ENCODE measurements at places on chromosomes 5 and 9.

DNA sequence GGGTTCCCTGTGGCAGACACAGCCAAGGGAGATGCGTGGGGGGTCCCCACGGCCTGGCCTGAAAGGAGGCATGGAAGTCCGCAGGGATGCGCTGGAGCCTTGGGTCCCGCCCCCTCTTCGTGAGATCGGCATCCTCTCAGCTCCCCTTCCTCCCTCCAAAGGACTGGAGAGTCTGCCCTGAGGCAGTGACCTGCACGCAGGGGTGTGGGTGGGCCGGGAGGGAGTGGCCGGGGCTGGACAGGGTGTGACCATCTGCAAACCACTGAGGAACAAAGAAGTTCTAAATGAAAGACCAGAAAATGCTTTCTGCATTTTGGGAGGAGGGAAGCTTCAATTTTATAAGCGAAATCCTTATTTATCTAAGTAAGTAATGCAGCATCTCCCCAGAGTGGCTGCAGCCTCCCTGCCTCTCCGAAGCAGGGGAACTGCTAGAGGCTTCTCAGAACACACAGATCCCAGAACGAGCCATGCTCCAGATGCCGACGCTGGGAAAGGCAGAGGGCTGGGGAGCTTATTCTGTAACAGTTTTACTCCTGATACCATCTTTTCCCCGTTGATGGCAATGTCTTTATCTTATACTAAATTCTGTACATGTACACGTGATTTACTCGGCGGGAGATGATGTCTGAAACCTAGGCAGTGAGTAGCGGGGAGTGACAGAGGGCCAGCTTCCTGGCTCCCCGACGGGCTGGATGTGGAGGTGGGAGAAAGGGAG lies 221.7 kb downstream of the FANCC start:
- DNase-seq = no peak

- no peak for DNase-seq
Measured at GRCh38 chr5:80905405-80905804, 54.8 kb upstream of the RASGRF2 start.

- no peak for DNase-seq
Measured at GRCh38 chr5:177142778-177143177, 9.2 kb downstream of the NSD1 start.

- no peak for DNase-seq
Measured at GRCh38 chr9:69811351-69811868, 9.2 kb upstream of the CFAP95 start.

GRCh38 chr9:105457560-105458294 lies 9.9 kb downstream of the FSD1L start:
- no peak for DNase-seq

DNA sequence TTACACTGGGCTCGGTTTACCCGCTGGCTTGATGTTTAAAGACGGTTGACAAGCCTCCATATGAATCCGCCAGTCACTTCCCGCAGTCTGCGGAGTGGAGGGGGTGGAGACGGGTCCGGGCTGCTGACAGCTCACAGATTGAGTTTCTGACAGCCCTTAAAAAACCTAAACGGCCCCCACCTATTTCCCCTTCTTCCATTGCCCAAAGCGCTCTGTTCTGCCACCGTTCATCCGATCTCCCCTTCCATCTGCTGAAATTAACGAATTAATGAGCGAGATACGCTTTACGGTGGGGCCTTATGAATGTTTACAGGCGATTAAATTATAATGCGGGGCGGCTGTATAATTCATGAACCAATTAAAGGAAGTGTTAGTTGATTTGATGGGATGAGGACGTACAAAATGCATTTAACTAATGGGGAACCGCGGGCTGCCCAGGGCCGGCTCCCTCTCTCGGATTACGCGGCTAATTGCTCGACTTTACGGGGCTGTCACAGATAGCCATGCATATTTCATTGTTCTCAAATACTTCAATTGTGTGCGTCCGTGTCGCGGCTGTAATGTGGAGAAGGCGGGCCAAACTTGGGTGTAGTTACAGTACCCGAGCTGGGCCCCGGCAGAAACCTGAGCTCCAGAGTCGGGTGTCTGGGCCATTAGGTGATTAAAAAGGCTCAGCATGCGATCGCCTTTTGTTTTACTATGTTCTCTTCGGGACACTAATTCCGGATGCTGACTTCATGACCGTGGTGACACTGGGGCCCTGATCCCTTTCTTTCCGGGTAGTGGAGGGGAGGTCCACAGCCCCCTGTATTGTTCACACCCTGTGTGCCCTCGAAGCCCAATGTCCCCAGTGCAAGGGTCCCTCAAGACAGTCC lies 74.9 kb downstream of the GTF3C4 start:
- no peak for DNase-seq

GRCh38 chr5:80008995-80009765 lies 18.1 kb upstream of the MTX3 start:
- DNase-seq = no peak

DNA sequence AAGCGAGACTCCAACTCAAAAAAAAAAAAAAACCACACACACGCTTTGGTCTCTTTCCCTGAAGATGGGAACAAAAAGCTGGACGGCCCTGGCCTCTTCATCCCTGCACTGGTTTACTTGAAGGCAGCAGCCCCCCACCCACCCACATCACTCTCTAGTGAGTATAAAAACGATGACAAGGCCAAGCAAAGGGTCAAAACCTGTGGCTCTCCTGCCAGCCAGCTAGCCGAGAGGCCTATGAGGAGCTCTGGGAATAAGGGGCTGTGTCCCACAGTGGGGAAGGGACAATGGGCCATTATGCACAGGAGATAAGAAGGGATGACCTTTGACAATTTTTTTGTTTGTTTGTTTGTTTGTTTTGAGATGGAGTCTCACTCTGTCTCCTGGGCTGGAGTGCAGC lies 13.1 kb downstream of the QRFP start:
- DNase-seq = no peak

DNA sequence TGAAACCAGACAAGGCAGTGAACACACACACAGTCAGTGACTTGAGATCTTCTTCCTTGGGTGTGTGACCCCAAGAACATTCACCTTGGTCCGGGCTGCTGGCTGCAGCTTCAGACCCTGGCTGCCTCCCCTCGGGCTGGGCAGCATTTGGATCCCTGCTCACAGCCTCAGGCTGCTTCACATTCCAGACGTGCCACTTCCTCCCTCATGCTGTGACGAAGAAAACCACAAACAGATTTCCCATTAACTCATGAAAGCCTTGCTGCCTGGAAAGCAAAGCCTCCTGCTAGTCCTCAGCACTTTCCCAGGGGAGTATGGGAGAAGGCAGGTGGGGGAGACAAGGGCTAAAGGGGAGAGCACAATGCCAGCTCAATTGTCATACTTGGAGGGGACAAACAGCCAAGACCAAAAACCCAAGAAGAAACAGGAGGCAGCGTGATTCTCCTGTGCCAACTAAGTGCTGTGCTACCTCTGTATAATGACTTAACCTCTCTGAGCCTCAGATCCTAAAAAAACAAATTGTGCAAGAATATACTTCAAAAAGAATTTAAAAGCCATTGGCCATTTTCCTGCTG lies 594.6 kb upstream of the BRINP1 start:
- DNase-seq = no peak

GRCh38 chr5:26518065-26518464 lies 520.3 kb downstream of the CDH9 start:
- DNase-seq = no peak

DNA sequence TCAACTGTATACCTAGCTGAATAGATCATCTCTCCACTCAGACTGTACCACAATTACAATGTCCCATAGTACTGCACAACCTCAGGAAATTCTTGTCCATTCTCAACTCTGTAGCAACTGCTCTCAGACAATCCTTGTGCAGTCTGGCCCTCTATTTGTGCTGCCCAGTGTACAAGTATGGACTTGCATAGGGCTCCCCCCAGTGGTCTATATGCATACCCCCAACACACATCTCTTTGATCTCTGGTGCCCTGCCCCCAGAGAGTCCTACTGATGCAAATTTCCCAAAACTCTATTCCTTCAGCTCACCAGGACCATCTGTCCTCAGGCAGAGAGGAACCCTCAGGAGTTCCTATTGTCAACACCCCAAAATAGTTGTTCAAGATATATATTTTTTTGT lies 205.3 kb downstream of the SLCO4C1 start:
- no peak for DNase-seq

DNA sequence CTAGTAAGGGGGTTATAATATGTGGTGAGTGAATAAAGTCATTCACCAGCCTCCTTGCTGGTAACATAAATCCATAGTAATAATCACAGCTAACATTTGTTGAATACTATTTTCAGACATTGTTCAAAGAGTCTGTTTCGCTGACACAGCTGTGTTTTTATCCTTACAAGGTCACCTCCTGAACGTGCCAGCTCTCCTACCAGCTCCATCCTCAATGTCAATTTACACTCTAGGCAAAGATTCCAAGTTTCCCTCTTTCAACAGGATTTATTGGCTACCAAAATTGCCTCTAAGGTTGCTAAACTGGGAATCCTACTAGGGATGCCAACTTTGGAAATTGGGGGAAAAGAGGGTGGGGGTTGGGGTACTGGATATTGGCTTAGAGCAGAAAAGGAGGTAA lies 30.7 kb upstream of the SMC5 start:
- DNase-seq = no peak

DNA sequence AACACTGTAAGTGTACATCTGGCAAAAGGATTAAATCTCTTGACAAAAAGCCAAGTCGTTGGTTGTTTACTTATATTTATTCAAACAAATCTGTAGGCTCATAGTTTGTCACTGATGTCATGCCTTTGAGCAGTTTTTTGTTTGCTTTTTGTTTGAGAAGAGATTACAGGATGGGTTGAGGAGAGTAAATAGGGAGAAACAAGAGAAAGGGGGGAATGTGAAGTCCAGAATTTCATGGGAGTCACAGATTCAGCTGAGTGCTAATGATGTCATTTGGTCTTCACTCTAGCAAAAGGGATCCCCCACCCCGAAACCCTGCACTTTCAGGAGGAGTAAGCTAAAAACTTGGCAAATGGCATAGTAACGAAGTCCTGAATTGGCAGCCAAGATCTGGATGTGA lies 337.4 kb downstream of the GLIS3 start:
- DNase-seq = no peak

DNA sequence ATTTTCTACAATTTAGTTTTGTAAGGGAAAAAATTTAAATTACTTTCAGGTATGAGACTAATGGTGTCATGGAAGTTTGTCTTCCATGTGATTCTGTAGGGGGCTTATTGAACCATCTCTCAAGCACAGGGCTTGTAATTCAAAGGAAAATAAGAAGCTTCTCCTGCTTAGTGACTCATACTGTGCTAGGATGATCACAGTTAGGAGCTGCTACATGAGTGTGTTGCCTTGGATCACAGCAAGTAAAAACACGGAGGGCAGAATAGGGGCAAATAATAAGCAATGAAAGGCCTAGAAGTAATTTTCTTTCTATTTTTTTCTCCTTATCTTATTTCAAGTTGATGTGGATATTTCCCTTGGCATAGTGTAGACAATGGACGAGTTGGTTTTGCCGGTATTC lies 28.9 kb downstream of the TMEM167A start:
- no peak for DNase-seq

GRCh38 chr5:6480133-6481051 lies 31.7 kb downstream of the UBE2QL1 start:
- DNase-seq = no peak

DNA sequence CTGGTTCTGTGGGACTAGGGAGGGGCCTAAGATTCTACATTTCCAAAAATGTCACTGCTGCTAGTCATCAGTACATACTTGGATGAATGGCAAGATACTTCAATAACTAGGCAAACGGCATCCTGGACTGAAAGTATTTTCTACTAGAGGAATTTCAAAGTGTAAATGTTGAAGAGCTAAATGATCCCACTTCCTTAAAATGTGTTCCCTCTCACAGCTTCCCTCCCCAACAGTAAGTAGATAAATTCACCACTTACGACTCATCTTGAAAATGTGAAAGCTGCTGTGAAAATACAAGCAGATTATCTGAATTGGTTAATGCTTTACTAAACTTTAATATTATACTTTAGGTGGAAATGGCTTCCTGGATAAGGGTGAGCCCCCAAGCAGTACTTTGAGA lies 1571.5 kb upstream of the WWC1 start:
- DNase-seq = no peak

DNA sequence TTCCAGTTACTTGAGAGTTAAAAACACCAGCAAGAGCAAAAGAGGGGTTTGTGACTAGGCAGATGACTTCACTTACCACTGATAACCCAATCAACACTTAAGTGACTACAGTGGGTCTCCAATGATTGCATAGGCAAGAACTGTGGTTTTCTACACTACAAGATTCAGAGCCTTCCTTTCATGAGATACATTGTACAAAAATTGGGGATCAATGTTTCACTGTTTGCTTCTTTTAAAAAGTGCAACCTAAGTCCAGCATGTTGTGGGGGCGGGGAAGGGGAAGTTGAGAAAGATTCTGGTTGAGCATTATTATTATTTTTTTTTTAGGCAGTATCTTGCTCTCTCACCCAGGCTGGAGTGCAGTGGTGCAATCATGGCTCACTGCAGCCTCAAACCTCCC lies 3.6 kb downstream of the IQGAP2 start:
- no peak for DNase-seq

GRCh38 chr5:68141494-68141893 lies 74.1 kb upstream of the PIK3R1 start:
- DNase-seq = no peak

DNA sequence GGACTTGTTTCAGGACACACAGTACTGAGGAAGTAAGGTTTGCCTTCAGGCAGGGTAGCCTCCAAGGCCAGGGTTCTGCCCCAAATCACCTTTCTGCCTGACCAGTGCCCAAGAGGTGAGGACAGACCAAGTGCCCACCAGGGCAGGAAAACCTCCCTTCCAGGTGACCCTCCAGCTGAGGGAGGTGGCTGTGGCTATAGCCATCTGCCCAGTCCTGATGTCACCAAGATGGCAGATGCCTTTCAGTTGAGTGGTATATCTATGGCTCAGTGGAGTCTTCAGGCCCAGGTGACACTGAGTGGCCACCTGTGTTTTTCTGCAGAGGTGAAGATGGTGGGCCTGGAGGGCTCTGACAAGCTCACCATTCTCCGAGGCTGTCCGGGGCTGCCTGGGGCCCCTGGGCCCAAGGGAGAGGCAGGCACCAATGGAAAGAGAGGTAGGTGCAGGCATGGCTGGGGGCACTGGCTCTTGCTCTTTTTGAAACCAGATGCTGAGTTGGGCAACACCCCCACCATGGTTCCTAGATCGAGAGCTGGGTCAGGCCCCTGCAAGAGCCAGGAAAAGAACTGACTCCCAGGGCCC lies 1.7 kb downstream of the FCN2 start:
- DNase-seq = no peak

DNA sequence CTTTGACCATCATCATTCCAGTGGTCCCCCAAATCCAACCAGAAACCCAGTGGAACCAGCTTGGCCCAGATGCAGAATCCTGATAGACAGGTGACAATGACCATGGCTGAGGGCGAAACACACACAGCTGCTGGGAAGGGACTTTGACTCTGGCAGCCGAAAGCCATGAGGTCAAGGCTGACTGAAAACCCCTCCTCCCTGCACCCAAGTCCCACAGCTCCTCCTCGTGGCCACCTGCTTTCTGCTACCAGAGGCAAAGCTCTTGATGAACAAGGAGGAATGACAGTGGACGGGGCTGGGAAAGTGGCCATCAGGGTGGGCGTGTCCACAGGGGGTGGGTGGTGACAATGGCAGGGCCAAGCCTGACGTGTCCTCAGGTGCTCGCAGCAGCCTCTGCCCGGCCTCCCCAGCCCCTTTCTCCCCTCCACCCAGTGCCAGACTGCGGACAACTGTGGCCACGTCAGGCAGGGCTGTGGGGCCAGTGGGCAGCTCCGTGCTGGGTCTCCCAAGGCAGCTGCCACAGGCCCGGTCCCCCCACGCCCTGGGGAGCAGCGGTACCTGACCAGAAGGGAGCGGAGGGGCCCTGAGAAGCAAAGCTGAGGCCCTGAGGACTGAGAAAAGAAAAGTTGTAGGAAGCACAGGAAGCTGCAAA lies 30.8 kb upstream of the SARDH start:
- DNase-seq = peak; percentile 6
